ENCODE measurements at places on chromosomes 4 and X.

GRCh38 chr4:20288846-20289512, 37.3 kb downstream of the SLIT2 start:
- DNase-seq = peak; percentile 40

- DNase-seq = peak; percentile 1
Observed at GRCh38 chrX:66635360-66635759, 3.5 kb downstream of the EDA2R start.

GRCh38 chr4:2799971-2800690, 7.2 kb downstream of the SH3BP2 start:
- no peak for DNase-seq

- DNase-seq = peak; percentile 10
Observed at GRCh38 chr4:142230991-142231390, 594.6 kb downstream of the IL15 start.

DNA sequence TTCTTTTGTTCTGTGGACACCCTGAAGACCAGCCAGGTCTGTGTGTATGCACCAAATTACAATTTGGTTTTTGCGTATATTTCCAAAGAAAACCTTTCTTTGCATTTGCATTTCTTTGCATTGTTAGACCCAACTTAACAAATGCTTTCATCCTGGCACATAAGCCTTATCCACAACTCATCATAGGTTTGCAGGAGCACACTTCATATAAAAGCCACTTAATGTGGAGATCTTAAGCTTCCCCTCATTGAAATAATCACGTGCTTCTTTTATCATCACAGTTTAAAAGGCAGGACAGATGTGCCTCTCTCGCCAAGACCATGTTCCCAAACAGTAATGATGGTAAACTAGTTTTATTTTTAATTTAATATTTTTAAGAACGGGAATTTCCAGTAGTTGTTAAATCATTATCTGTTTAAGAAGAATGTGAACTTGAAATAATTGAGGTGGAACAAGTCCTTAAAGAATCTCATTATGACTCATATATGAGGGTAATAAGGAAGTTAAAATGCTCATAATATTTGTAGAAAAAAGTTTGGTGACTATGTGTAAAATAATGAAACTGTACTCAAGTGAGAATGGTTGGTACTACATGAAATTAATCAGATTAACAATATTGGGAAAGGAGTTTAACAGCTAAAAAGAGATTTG, 65.5 kb downstream of the GLRA3 start:
- no peak for DNase-seq

DNA sequence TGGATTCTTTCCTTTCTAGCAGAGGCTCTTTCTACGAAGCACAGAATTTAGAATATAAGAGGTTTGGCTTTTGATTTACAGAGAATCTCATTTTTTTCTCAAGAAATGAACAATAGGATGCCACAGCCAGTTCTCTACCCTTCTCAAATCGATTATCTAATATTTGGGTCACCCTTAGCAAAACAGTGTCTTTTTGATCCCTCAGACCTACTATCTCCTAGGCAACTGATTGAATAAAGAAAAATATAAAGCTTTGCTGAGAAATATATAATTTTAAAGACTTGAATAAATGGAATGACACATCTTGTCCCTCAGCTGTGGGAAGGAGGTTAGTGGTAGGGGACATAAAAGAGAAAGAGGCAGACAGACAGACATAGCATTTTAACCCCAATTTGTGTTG, 153.3 kb downstream of the SH3KBP1 start:
- DNase-seq = no peak

- DNase-seq = no peak
Observed at GRCh38 chrX:108019382-108019875, 25.4 kb upstream of the VSIG1 start.

GRCh38 chr4:147899512-147899911, 167.6 kb downstream of the ARHGAP10 start:
- DNase-seq = no peak

GRCh38 chrX:71000139-71000538, 68.0 kb downstream of the SNX12 start:
- no peak for DNase-seq

GRCh38 chr4:42612898-42613297, 44.0 kb downstream of the ATP8A1 start:
- DNase-seq = no peak

DNA sequence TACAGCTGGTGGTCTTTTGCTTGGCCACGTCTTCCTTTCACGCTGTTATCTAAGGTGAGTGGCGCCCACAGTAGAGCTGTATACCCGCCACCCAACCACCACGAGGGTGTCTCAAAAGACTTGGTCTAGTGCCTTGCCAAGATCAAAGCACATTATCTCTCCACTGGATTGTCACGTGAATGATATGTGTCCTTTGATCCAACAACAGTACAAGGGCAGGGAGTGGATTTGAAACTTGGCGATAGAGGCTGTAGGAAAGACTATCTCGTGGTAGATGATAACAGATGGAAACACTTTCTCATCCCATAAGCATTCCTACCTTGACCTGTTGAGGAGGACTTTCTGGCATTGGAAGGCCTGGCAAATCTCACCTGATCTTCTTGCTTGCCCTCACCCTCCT, 37.7 kb upstream of the BCLAF3 start:
- no peak for DNase-seq

GRCh38 chrX:20974326-20974725, 399.9 kb upstream of the CNKSR2 start:
- DNase-seq = no peak

DNA sequence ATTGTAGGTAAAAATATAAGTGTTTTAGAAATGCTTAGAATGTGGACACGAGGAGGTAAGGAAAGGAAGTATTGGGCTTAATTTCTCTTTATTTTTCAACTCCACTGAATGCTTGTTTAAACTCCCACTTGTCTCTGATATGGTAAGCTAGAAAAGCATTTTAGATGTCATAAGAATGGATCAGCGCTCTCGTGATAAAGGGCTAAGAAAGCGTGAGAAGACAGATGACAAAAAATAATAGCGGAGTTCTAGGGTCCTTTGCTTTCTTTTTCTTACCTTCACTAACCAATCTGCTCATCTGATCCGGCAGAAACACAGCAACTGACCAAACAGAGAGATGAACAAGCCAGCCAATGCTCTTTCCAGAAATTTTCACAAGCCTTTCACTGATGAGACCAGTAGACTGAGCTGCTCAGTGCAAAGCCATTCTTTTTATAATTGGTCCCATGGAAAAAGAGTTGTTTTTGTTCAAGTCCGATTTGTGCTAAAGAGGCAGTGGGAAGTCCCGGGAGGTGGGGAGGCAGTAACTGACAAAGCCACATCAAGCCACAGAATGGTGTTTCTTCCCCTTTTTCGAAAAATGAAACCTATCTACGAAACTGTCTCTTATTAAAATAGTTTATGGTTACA, at the start of gene TASL:
TASL (minus strand) TSS at position 405 of the 630 bp plus-strand sequence. CDS start 17,411 bp downstream, outside the sequence.
- no peak for DNase-seq

DNA sequence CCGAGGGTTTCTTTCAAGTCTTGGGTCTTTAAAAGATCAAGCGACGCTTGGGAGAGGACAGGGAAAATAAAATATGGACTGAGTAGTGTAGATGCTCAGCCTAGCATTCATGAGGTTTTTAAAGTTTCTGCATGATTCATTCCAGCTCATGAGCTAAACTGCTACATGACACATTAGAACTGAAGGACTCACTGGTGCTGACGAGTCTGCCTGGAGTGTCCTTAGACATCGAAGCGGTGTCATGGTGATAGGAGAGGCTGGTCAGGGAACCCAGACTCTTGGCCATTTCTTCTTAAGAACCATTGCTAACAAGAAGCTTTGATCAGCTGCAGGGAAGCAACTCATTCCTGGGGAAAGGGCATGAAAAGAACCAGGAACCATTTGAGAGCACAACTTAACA, 158.6 kb downstream of the TRIML1 start:
- DNase-seq = no peak

DNA sequence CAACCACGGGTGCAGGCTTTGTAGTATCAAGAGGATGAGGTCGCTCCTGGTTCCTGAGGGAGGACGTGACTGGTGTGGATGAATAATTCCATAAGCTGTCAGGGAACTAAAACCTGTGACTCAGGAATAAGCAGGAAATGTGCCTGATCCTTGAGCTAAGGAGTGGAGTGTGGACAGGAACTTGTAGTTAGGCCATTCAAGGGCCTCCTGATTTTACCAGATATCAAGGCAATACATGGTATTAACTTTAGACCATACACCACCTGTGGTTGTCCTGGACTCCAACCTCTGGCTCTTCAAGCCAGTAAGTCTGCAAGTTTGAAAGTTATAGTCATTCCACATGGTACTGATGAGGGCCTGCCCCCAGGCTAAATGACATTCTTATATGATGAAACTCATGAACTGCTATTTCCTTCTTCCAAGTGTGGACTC, 12.1 kb upstream of the ING2 start:
- no peak for DNase-seq

DNA sequence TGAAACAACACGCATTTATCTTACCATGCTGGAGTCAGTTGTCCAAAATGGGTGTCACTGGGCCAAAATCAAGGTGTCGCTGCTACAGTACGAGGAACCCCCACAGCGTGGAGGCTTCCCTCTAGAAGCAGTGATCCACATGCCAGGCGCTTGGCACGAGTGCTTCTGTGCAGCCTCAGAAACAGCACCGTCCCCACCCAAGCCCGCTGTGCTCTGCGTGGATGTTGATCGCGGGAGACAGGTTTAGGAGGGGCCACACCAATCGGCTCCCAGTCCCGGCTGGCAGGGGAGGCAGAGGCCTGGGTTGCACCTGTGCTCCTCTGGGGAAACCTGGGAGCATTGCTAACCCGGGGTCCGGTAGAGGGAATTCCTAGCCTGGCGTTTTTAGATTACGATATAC, 165.5 kb upstream of the PSAPL1 start:
- no peak for DNase-seq

GRCh38 chrX:138771047-138771446, 59.5 kb upstream of the FGF13 start:
- DNase-seq = peak; percentile 78

GRCh38 chr4:165394275-165394674, 15.5 kb downstream of the CPE start:
- no peak for DNase-seq

DNA sequence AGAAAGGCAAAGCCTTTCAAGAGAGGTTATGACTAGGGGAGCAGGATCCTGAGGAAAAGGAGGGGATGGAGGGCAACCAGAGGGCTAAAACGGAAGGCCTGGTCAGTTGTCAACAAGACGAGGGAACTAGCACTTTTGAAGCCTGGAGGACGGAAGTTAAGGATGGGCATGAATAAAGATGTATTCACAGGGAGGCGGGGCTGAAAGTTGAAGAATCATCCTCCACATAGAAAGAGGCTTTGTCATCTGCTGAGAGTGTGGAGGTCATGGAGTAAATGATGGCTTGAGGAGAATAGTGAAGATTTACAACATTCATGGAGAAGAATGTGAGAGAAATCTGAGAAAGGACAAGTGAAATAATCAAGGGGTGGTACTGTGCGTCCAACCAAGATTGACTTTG, 137.5 kb downstream of the MAGEB17 start:
- no peak for DNase-seq

GRCh38 chr4:110344165-110344564, 131.8 kb upstream of the ENPEP start:
- DNase-seq = peak; percentile 71

- DNase-seq = no peak
Observed at GRCh38 chrX:11190745-11191510, 79.8 kb downstream of the HCCS start.

DNA sequence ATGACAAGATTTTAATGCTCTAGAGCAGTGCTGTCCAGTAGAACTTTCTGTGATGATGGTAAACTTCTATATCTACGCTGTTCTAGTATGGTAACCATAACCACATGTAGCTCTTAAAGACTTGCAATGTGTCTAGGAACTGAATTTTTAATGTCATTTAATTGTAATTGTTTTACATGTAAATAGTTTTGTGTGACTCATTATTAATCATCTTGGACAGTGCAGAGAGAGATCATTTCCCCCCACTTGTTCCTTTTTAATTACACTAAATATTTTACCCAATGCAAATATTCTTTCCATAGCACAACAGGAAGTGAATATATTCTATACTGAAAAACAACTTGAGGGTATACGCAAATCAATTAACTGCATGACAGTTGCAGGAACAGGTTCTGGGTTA, 5.8 kb downstream of the ATG4A start:
- no peak for DNase-seq

GRCh38 chrX:138708268-138708667, 3.2 kb downstream of the FGF13 start:
- no peak for DNase-seq

GRCh38 chrX:135000516-135000915, 9.7 kb downstream of the SMIM10 start:
- DNase-seq = no peak

DNA sequence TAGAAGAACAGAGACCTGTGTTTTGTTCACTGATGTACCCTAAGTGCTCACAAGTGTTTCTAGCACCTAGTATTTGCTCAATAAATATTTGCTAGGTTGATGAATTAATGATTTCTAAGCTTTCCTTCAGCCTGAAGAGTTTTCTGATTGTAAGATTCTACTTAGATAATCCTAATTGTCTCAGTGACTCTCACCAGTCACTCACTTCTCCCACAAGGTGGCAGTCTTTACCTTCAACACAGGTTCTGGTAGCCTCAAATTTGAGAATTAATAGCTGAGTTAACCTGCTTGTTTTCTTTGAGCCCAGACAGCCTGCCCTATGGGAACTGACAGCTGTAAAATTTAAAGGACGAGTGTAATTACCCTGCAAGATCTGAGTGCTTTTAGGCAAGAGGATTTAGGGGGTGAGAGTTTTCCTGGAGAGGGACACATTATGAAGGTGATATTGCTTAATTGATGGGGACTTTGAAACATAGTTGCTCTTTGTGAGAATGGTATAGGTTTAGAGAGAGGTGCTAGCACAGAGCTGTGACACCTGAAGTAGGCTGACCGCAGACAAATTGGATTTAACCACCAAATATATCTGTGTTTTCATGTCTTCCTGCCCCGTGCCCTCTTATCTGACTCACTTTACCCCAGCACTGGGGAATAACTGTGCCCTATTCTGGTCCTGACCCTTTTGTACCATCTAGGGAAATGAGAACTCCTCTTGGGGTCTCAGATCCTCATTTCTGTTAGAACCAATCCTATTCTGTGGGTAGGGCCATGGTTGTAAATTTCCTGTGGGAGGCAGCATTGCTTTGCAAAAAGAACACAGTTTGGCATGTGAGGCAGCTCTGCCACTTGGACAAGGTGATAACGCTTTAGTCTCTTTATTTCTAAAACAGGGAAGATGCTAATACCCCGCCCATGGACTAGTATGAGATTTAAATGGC, 27.7 kb downstream of the CD38 start:
- peak; percentile 84 for DNase-seq

DNA sequence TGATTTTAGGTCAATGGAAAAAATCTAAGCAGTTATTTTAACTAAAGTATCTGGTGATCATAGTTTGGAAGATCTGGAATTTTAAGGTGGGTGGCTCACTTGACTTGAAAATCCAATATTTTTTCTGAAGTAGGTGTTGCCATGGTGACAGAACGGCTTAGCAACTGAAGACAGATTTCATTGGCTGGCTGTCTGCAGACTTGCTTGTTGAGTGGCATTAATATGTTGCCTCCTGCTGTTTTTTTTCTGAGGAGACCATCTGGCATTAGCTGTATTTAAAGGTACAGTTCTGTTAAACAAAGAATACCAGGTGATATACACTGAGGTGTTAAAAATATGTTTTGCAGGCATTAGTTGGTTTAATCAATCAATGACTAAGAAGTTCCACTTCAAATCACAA, 19.8 kb downstream of the CPE start:
- peak; percentile 94 for DNase-seq
